Fibroblast of gingiva (primary cell): ENCODE measurements at places on chromosomes 3 and 15.
A peak's percentile ranks its signal among the peaks of the same experiment; 100 is the strongest.

- DNase-seq = no peak
Observed at GRCh38 chr15:100779331-100780207, 100.1 kb upstream of the ALDH1A3 start.

DNA sequence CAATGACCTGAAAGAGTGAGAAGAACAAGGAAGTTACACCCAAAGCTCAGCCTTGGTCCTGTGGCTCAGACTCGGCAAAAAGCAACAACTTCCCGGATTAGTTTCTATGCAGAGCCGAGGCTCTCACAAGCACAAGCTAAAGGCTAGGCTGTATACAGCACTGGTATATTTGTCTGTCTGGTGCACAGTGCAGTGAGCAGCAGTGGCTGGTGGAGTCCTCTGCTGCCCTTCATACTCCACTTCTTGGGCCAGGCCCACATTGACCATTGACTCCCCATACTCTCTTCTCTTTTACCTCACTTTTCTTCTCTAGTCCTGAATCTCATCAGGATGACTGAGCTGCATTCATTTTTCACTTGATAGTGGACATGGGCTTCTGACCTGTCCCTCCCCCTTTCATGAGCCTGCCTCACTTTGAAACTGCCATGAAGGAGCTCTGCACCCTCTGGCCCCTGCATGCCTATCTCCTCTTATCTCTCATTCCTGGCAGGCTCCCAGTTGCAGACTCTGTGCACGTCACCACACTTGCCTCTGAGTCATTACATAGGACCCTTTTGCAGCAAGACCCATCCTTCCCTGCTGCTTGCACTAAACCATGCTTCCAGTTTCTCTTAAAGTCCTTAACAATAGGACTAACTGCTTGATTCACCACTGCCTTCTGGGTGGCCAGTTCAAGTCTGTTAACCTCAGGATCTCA is 379.3 kb downstream of the NTRK3 start:
- DNase-seq = no peak

DNA sequence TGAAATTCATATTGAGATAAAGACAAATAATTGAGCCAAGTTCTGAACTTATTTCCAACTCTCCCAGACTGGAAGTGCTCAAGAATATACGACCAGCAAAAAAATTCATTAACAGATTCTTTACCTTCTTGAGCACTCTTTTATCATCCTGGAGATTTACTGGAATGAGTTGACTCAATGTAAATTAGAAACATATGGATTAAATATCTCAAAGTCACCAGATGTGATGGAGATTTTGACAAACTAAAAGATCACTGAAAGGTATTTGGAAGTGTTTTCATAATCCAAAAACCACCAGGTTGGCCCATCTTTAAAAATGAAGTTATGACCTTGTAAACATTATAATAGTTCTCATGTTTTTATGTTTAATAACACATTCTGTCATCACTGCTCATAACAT is 433.2 kb upstream of the RASGRP1 start:
- DNase-seq = no peak

GRCh38 chr3:79263423-79263822 is 504.4 kb downstream of the ROBO1 start:
- DNase-seq = no peak

DNA sequence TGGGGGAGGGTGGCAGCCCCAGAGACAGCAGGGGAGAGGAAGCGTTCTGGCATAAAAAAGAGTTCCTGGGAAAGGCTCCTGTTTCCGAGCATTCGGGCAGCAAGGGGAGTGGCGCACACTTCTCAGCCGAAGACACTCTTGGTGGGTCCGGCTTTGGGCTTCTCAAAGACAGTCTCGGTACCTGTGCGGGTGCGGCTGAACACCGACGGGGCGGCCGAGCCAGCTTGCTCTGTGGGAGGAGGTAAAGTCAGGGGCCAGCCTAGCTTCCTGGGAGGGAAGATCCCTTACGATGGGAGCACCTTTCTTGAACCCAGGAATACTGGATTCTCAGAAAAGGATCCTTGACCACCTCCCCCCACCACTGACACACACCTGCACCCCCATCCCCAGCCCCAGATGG is 1.6 kb downstream of the MUSTN1 start:
- no peak for DNase-seq

- no peak for DNase-seq
Observed at GRCh38 chr15:48091522-48091921, 29.3 kb upstream of the SLC24A5 start.

GRCh38 chr3:151075869-151076562 is 9.4 kb upstream of the MED12L start:
- DNase-seq = no peak

DNA sequence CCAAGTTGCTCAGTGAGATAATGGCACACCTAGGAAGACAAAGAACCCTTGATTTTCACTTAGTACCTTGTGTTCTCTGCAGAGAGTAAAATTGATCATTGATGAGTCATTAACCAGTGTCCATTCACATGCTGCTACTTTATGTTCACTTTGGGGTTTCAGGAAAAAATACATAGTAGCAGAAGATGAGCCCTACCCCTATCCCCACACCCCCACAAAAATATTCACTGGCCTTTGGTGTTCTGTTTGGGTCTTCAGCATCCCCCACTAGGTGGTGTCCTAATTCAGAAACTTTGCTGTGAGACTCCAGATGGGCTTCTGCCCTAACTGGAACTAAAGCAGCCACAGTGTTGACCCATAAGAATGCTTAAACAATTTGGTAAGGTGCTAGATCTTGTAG is 178.8 kb downstream of the KLHL25 start:
- DNase-seq = peak; percentile 54

GRCh38 chr3:52788890-52789745 is 5.5 kb upstream of the ITIH3 start:
- no peak for DNase-seq

DNA sequence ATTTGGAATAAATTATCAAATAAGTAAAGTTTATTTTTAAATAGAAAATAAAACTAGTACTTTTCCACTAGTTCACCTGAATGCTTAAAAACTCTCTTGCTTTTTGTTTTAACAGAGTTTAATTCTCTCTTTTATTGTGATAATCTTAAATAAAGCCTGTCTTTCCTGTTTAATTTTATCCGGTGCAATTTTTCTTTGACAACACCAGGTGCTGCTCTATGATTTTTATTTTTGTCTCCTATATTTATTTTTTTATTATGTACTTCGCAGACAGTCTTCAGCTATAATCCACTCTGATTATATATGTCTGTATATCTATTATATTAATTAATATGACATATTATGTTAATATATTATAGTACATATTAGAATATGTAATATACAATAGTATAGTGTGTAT is 1293.0 kb upstream of the EPHA6 start:
- no peak for DNase-seq

GRCh38 chr3:8529738-8530525 is 28.3 kb downstream of the LMCD1 start:
- no peak for DNase-seq

- DNase-seq = no peak
Observed at GRCh38 chr15:69748131-69748530, 295.5 kb downstream of the RPLP1 start.

- DNase-seq = peak; percentile 56
Observed at GRCh38 chr15:92020804-92021203, 167.3 kb downstream of the SLCO3A1 start.

DNA sequence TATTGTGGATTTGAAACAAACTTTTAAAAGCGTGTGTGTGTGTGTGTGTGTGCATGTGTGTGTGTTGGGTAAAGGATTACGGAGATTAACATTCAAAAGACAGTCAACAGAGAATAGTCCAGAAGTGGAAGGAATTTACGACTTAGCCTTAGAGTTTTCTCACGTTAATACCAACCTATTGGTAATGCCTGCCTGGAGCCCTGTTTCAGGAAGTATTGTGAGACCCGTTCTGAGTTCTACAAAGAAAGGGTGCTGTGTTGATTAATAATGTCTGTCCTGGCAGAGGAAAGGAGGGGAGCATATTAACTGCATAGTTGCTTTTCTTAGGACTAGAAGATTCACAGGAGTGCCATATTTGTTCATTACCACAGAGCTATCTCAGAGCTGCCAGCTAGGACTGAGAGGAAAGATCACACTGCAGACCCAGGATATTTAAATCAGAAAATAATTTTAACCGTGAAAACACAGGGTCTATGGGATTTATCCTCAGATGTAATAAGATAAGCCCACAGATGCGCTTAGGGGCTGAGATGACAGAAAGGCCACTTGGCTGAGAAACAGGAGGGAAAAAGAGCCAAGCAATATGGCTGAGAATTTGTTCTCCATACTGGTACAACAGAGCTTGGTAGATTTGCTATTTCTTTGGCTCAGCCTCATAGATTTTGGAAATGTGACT is 40.5 kb upstream of the FRMD4B start:
- DNase-seq = no peak

GRCh38 chr3:168260859-168261258 is 165.1 kb upstream of the GOLIM4 start:
- DNase-seq = no peak

DNA sequence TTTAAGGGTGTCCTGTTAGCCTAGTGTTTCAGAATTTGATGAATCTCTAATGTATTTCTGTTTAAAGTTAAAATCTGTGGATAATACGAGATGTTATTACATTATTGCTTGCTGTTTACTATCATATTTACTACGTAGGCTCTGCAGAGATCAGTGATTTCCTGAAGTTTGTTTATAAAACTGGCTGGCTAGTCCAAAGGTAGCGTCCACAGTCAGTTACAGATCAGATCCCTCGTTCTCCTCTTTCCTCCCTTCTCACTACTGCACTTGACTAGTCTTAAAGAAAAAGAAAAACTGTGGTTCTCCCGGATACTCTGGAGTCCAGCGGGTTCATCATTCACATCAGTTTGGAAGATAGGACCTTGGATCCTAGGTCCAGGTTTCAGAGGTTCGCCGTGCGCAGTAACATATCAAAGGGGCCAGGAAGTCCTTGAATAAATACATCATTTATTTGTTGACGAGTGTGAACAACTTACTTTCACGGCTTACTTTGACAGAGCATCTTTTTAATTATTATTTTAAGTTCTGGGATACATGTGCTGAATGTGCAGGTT is 35.9 kb downstream of the ASB7 start:
- no peak for DNase-seq

DNA sequence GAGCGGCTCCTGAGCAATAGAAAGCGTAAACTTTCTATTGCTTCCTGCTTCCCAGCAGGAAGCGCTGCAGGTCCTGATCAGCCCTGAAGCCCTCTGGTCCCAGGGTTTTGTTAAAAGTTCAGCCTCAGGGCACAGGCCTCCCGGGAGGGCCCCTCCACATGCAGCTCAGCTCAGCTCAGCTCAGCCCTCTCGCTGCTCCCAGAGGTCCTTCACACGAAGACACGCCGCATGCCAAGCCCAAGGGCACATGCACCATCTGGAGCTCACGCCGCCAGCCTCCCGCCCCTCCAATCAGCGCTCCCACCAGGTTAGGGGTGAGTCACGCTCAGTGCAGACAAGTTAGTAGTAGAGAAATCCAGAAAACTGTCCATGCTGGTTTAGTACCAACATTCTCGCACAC is 12.7 kb downstream of the TKT start:
- DNase-seq = peak; percentile 77

GRCh38 chr15:69375151-69375790 is 38.9 kb upstream of the KIF23 start:
- no peak for DNase-seq

- DNase-seq = no peak
Observed at GRCh38 chr3:118637846-118638245, 396.8 kb downstream of the IGSF11 start.

DNA sequence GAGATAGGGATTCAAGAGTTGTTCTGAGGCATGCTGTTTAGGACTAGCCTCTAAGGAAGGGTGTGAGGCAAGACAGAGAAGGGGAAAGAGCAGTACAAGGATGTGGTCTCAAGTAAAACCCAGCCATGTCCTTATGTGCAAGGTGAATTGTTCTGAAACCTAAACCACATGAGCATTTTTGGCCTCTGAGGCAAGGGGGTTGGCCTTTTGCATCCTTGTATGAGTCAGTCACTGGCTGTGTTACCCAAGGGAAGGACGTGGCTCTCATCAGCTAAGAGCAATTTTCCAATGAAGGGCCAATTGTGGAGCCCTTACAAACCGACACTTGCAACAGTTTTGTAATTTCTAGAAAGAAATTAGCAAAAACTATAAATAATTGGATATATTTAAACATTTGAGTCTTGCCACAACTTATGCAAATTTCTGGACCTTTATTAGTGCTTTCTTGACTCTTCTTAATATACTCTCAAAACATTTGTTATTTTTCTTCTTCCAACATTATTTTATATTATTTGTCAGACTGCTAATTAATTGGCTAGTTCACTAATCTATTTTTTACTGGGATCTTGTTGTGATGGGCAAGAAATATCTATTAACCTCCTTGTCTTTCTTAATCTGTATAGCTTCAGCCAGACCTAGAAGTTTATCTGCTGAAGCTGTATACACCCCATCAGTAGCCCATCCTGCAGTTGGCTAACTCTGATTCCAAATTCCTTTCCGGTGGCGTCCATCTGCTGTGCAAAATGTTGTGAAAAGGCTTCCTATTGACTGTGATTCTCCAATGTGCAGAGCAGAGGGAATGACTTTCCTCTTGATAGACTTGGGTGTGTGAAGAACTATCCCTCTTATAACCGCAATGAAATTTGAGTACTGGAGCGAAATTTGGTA is 97.7 kb upstream of the P2RY1 start:
- peak; percentile 73 for DNase-seq
